ENCODE measurements at places on chromosomes 4 and X.

GRCh38 chr4:159551281-159551680 is 448.4 kb downstream of the RAPGEF2 start:
- DNase-seq = no peak

DNA sequence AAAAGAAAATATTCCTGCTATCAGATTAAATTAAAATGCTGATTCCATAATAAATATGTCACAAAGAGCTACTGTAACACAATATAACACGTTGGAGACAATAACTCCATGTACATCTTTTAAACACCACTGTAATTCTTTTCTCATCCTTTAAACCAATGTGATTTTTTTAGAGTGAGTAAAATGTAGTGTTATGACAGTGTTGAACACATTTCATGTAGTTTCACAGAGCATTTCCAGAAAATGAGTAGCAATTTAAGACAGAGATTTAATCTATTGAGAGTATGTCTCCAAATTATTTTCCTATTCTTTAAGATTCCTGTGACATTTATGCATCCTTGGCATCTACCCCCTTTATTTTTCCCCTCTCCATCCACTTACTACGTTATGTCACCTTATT is 17.1 kb upstream of the PRRG1 start:
- DNase-seq = no peak

GRCh38 chrX:45699158-45699557 is 498.5 kb upstream of the DIPK2B start:
- DNase-seq = no peak

GRCh38 chrX:115539841-115540240 is 21.1 kb upstream of the PLS3 start:
- DNase-seq = no peak

DNA sequence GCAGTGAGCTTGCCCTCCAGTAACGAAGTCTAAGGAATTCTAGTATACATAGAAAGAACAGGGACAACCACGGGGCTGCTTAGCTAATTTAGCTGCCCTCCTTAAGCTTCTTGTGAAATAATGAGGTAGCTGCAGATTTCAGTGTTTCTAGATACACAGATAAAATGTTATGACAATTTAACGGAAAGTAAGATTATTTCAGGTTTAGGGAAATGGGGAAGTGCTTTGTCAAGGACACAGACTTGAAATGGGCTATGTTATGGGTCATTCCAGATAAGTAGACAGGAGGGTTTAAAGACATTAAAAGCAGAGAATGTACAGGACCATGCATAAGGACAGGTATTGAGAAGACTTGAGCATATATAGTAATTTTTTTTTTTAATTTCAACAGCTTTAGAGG is 34.2 kb upstream of the ZNF518B start:
- no peak for DNase-seq

GRCh38 chr4:610411-611261 is 14.7 kb upstream of the PDE6B start:
- peak; percentile 96 for DNase-seq

DNA sequence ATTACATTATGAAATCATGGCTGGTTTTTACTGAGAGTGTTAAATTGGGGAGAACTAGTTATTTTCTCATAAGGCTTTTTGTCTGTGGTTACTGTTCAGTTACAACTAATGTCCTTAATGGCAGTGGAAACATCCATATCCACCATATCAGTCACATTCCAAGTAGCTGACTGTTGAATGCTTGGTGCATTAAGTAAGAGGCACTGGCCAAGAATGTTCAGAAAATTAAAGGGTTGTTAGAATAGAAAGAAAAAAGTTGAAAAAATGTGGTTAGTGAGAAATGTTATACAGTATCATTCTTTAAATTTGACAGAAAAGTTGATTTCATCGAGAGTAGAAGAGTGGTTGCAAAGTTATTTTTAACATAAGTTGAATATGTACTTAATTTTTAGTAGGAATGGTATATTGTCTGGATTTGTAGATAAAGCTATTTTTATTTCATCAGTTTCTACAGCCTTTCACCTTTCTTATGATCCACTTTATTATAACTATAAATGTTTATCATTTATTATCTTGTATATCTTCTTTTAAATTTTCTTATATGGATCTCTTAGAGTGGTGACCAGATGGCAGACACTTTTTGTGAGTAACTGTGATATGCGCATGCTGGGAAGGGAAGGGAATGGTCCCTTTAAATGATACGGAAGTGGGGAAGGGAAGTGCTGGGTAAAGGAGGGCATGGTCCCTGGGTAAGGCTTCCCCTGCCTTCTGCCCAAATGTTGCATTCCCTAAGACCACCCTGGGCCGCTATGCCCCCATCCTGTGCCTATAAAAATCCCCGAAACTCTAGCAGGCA is 2407.1 kb downstream of the ARAP2 start:
- peak; percentile 48 for DNase-seq

GRCh38 chrX:10138726-10139125 is 18.0 kb upstream of the CLCN4 start:
- no peak for DNase-seq

DNA sequence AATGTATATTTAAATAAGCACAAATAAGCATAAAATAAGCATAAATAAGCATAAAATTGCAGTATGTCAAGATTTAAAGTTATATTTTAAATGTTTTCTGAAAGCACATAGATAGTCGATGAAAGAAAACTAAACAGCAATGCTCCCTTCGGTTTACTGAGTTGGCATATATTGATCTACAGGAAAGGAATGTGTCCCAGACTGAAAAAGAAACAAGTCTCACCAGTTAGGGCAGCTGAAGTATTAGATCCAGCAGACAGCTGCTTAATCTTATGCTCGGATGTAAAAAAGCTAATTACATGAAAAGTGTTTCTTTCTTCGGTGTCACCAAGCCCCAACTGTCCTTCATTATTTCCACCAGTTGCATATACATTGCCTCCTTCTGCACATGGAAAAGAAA is 8.7 kb downstream of the RPGR start:
- no peak for DNase-seq

DNA sequence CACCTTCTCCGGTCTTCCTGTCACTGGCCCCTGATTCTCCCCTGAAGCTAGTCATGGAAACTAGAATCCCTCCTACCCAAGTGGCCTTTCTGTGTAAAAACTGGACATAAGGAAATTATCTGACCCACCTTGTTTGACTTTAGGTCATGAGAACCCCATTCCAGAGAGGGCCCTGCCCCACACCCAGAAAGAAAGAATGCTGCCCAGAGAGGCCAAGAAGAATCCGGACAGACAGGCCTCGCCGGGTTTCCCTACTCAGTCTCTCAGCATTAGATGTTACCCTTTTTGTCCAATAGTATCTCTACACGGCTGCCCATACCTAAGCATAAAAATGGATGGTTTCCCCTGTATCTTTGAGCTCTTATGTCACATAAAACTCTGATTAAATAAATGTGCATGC is 83.3 kb upstream of the HELT start:
- peak; percentile 67 for DNase-seq
